Dermis blood vessel endothelial cell (primary cell): ENCODE measurements at places on chromosomes 11 and 22. TPM values are rescaled to one million over a fixed set of nuclear protein-coding genes. Genes with fewer than 3 reads are reported as not detected.

Gene OVOL1
- not detected in 2 replicates for total RNA-seq

Gene UCP3
- 0.28 and 0.34 TPM in 2 replicates for total RNA-seq

DNA sequence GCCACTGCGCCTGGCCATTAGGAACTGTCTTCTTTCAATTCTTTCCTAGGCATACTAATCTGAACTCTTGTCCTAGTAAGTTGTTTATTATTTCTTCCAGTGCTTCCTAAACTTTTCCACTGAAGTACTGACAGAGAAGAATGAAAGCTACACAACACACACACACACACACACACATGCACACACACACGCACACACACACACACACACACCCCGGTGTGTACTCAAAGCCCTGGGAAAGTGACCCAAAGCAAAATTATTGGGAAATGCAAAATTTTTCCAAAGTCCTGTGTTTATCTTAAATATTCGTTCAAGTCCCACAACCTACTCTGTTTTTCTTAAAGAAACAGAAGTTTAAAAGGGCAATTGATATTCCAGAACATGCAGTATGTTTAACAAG is 19.4 kb upstream of the SIK2 start:
- no peak for DNase-seq

- no peak for DNase-seq
Observed at GRCh38 chr11:9817191-9817590, 153.3 kb downstream of the SWAP70 start.

Gene OPCML
- total RNA-seq = not detected in 2 replicates

Gene P2RY6
- total RNA-seq = 0.05 TPM in 1 of 2 replicates, not detected in the other

DNA sequence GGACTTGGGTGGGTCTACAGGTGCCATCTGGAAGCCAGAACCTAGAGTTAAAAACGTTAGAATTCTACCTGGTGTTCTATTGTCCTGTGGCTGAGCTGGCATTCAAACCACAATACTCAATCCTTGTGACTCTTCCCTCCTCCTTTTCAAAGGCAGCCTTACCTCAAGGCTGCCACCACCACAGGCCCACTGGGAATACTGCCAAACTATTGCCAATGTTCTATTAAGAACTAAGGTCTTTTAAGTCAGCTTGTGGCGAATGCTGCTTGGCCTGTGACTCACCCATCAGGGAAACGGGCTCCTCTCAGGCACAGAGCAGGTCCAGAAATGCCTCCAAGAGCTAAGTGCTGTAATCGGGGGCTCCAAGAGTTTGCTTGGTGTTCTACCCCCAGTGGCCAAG is 1008.4 kb downstream of the JRKL start:
- no peak for DNase-seq
